Naive thymus-derived CD8-positive, alpha-beta T cell (primary cell): ENCODE measurements at places on chromosomes 5 and 9. TPM values are rescaled to one million over a fixed set of nuclear protein-coding genes. Genes with fewer than 3 reads are reported as not detected.

DNA sequence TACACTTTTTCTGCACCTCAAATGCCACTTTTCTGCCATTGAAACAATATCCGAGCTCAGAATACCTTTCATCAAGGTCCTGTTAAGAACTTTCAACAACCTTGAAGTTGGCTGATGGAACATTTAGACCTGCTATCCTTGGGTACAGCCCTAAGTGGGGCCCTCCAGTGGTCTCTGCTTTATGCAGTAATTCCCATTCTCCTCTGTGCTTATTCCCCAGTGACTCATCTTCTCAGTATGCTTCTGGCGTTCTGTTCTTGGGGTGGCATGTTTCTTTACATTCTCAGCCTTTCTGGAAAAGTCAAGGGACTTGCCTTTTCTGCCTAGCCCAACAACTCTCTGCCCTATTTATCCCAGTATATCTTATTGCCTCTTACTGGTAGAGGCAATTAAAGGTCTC, 7.1 kb downstream of the ANP32B start:
- peaks cover 2% of the 10 kb centered on the region for H3K36me3 ChIP-seq
- H3K27me3 ChIP-seq, result no peaks in the 10 kb centered on the region
- H3K4me1 ChIP-seq, result peaks cover 96% of the 10 kb centered on the region
- peak overlapping the region; percentile 88 for H3K27ac ChIP-seq
- peak overlapping the region; percentile 30 for H3K4me3 ChIP-seq

MRRF gene
- 21.4 TPM for polyA plus RNA-seq

DNA sequence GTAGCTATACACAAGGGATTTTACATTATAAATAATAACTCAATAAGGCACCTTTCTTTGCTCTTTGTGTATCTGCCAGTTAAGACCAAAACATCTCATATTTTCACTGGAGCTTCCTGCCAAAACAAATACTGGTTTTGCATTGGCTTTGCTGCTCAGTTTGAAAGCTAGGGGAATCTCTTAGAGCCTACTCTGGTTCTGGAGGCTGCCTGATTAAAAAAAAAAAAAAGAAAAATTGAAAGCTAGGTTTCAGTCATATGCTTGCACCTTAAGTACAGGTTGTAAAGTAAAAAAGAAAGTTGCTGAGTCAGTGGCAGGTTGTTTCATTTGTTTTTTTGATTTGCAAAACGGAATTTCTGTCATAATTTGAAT, 2.3 kb downstream of the DENND4C start:
- no peak overlapping the region for H3K4me3 ChIP-seq
- H3K4me1 ChIP-seq, result peaks cover 28% of the 10 kb centered on the region
- peak; percentile 7 for DNase-seq
- H3K27ac ChIP-seq, result no peak overlapping the region
- H3K27me3 ChIP-seq, result no peaks in the 10 kb centered on the region

GRCh38 chr5:133847301-133847700, 121.1 kb downstream of the C5orf15 start:
- peaks cover 3% of the 10 kb centered on the region for H3K27me3 ChIP-seq
- no peak for DNase-seq
- no peaks in the 10 kb centered on the region for H3K36me3 ChIP-seq
- H3K4me1 ChIP-seq, result peaks cover 35% of the 10 kb centered on the region
- no peak overlapping the region for H3K27ac ChIP-seq

GRCh38 chr9:93052791-93053540, 5.5 kb upstream of the SUSD3 start:
- peaks cover 73% of the 10 kb centered on the region for H3K4me1 ChIP-seq
- H3K36me3 ChIP-seq, result no peaks in the 10 kb centered on the region
- peak overlapping the region; percentile 27 for H3K27ac ChIP-seq
- H3K27me3 ChIP-seq, result no peaks in the 10 kb centered on the region

GRCh38 chr9:80839821-80840675, 849.3 kb downstream of the TLE1 start:
- no peak overlapping the region for H3K27ac ChIP-seq
- no peaks in the 10 kb centered on the region for H3K4me1 ChIP-seq
- no peak overlapping the region for H3K4me3 ChIP-seq
